ENCODE measurements at places on chromosomes 4 and X.

DNA sequence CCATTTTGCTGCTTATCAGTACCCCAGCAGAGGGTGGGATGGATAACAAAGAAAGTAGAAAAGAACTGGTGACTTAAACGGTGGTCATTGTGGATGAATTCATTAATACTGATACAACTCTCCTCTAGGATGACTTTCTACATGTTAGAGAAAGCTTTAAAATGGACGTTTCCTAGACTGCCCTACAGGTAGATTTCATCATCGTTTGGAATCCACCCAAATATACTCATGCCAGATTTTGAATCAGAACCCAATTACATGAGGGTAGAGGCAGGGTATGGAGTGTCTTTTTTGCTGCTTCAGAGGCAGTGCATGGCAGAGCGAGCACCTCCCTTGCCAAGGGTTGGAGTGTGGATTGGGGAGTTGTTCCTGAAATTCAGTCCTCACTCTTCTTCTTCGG lies 13.3 kb upstream of the ANTXR2 start:
- DNase-seq, result no peak

DNA sequence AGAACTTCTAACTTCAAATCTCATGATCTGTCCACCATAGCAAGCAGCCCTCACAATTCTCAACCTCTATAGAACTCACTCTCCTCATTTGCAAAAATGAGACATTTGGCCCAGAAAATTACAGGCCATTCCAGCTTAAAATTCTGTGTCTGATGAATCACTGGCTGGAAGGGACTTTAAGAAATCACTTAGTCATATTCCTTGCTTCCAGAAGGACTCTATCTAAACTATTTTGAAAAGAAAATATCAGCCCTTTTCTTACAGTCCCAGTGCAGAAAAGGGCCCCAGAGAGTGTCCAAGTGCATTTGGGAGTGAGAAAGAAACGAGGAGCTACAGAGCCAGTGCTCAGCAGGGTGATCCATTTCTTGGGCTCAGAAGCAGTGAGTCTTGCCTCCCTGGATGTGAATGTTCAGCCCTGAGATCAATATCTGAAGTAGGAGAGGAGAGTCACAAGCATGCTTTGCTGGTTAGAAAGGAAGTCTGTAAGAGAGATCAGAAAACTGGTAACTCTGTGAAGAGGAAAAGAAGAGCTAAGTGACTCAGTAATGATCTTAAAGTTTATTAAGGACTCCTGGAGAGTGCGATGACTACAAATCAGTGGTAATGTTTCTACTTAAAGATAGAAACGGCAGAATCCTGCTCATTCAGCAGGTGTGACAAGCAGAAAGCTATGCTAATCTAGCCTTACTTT lies 139.8 kb downstream of the PALLD start:
- DNase-seq, result no peak

DNA sequence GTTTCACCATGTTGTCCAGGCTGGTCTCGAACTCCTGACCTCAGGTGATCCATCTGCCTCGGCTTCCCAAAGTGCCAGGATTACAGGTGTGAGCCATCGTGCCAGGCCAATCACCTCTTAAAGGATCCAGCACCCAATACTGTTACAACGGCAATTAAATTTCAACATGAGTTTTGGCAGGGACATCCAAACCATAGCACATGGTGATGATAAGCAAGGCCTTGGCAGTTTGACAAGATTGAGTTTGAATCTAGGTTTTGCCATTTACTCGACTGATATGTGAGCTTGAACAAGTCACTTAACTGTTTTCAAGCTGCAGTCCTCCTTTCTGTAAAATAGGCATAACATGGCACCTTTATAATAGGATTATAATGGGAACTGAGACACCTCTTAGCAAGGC lies 84.1 kb downstream of the GPR82 start:
- DNase-seq, result no peak

GRCh38 chrX:120321520-120322281 lies 10.4 kb upstream of the TMEM255A start:
- no peak for DNase-seq

DNA sequence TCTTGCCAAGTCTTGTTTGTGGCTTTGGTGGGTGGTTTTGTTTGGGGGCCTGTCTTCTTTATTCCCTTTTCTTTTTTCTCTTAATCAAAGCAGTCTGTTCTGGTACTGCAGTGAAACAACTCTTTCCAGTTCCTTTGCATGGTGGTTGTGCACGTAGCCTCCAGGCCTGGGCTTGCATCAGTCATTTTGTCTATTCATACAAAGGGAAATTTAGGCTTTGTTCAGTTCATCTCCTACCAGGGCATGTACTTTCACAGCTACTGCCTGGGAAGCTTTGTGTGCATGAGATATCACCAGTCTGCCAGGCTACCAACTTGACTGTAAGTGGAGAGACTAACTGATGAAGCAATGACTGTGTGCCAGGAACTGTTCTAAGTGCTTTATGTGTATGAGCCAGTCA lies 8.5 kb downstream of the TRIM2 start:
- no peak for DNase-seq

DNA sequence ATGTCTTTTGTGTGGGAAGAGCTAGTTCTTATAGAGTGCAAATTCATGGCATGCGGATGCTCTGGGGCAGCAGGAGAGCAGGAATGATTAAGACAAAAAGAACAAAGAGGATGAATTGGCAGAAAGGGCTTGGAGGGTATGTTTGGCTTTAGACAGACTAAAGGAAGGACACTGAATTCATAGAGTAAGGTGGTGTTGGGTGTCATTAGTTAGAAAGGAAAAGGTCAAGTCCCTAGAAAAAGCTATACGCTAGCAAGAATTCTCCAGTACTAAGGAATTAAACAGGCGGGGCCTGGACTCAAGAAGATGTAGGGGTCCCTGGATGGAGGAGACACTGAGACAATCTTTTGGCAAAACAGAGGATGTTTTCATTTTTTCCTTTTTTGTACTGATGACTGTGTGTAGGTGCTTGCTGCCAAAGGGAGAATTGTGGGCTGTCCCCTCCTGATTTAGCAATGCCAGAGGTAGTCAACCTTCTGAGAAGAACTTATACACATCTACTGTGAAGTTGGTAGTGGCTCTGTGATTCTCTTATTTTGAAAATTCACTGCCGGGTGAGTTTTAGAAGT lies 391.0 kb downstream of the SPRY1 start:
- DNase-seq, result no peak

DNA sequence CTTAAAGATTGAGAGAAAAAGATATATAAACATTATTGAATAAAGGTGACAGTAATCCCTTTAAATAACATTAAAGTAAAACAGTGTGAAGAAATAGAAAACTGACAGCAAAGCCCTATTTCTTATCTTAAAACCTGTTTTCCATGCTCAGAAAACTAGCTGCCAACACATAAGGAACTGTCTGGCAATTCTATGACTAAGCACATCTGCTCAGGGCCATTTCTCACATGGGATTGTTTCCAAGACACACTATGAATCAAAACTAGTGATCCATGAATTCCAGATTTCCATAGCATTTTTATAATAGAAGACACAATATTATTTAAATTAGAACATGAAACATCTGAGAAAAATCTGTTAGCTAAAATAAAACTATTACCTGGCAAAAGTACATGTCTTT lies 113.4 kb downstream of the SCLT1 start:
- DNase-seq, result peak; percentile 32

- no peak for DNase-seq
Observed at GRCh38 chr4:10605031-10605430, 79.5 kb downstream of the CLNK start.

DNA sequence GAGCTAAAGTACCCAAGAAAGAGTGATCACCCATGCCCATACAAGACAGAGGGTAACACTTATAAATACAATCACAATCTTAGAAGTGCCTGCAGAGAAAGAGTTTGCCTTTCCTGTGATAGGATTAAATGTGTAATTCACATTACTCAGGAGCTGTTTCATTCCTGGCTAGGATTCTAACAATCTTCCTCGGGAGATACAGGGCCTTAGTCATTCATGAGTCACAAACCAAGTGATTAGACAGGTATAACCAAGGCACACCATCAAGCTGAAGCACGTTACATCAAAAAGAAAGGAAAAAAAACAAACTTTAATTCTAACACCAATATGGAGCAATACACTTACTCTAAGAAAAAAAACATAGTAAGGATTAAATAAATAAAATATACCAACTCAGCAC lies 14.9 kb downstream of the ABCG2 start:
- no peak for DNase-seq

DNA sequence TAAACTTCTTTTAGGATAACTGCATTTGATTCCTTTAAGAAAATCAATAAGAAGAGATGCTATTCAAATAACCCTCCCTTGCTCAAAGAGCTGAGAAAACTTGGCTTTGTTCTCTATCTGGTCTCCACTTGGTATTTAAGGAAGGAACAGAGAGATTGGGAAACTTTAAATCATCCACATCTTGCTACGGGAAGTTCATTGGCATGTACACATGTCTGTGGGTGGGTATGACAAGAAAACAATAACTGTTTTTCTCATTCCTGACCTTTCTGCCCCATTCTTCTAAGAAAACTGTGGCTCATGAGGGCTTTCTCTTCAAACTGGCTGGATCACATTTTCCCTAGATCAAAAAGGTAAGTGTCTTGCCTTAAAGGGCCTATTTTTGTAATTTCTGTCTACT lies 6.0 kb downstream of the SEL1L3 start:
- DNase-seq, result no peak

- peak; percentile 7 for DNase-seq
Observed at GRCh38 chr4:109298279-109299010, 4.0 kb downstream of the COL25A1 start.

DNA sequence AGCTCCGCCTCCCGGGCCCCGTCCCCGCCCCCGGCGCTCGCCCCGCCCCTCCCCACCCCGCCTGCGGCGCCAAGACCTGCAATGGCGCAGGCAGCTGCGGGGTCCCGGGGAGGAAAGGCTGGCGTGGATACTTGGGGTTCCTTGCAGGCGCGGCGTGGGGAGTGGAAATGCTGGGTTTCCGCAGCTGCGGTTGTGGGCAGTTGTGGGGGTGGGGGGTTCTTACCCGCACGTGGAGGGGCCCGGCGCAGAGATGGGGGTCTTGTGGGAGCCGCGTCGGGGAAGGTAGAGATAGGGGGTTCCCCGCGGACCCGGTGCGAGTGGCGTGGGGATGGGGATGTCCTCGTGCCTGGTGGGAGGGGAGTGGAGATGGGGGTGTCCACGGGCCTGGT lies 680 bp upstream of the ASMTL start:
- DNase-seq, result no peak

DNA sequence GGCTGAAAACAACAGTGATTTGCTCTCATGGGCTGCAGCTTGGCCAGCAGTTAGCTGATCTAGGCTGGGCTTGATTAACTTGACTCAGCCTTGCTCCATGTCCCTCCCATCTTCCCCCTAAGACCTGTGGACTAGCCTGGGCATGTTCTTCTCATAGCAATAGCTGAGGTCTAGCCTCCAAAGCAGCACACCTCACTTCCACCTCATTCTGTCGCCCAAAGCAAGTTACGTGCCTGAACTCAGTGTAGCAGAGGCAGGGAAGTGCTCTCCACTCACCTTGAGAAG lies 62.2 kb downstream of the EVC start:
- no peak for DNase-seq

- DNase-seq, result no peak
Observed at GRCh38 chr4:128354205-128354821, 66.7 kb upstream of the PGRMC2 start.

GRCh38 chr4:83449009-83449408 lies 6.6 kb downstream of the HELQ start:
- no peak for DNase-seq

DNA sequence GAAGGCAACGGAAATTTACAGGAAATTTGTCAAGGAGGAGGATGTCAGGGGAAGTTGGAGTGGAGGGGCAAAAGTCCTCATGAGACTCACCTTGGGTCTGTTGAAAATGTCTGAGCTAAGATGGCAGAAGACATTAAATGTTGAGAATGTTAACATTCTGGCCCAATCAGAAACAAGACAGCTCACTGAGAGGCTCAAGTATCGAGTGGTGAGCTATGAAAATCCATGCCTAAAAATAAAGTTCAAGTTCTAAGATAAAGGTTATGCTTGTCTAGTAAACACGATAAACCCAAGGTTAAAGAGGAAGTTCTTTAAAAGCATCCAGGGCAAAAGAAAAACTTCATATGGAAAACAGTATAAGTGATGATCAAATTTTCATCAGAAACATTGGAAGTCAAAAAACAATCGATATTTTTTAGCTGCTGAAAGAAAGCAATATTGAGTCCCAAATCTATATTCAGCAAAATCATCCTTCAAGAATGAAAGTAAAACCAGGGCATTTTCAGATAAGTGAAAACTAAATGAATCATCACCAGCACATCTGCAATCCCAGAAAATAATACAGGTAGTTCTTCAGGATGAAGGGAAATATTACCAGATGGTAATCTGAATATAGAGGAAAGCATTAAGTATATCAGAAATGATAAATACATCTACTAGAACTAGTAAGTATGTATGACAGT lies 462.4 kb downstream of the TLL1 start:
- DNase-seq, result no peak

DNA sequence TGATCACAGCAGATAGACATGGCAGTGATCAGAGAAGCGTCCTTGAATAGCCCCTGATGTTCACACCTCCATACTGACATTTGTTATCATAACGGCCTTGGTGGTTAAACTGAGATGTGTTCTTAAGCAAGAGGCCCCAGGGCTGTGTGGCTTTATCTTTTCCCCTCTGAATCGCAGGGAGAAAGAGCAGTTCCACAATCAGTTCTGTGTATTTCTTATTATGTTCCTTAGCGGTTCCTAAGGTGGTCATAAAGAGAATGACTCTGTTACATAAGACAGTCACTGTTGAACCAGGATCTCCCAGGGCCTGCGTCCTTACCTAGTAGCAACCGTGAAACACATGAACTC lies 52.8 kb upstream of the CBR4 start:
- no peak for DNase-seq

DNA sequence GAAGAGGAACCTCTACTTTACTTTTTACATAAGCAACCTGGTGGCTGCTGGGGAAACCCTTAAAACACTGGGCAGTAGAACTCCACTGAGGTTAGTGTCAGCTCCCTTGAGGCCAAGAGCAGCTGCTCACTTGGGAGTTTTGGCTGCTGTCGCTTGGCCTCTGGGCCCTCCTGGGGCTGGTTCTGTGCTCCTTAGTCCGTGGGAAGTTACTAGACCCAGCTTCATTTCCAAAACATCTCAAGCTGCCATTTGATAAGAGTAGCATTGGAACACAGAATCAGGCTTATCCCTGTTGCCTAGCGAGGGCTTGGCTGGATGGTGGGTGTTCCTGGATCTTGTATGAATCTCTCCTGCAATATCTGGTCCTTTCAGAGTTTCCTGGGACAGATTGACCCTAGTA lies 26.1 kb downstream of the RNF4 start:
- DNase-seq, result no peak

GRCh38 chrX:86604607-86605006 lies 456.4 kb downstream of the DACH2 start:
- DNase-seq, result no peak

- no peak for DNase-seq
Observed at GRCh38 chr4:15254236-15254880, 173.5 kb upstream of the C1QTNF7 start.

DNA sequence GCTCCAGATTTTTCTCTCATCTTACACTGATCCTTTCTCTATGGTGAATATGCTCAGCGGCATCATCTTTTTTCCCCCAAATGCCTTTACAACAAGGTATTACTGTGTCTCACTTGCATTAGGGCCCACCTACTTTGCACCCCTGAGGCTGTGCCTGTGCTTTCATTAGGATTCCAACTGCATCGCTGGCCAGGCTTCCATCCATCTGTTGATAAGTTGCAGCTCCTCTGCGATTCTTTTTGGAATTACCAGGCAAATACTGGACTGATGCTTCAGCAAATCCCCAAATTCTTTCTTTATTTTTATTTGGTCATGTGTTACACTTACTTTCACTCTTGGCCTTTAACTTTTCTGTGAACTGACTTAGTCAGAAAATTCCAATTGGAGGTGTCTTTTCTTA lies 77.3 kb downstream of the AFF2 start:
- DNase-seq, result no peak

- DNase-seq, result no peak
Observed at GRCh38 chr4:47798165-47798564, 39.7 kb downstream of the CORIN start.
